ENCODE measurements at places on chromosomes 1 and 21. TPM values are rescaled to one million over a fixed set of nuclear protein-coding genes. Genes with fewer than 3 reads are reported as not detected.

The ZSCAN20 gene
- total RNA-seq, result 7.7 TPM

The NTPCR gene
- 17.4 TPM for total RNA-seq

The CLCA1 gene
- total RNA-seq, result under 0.01 TPM

The CFAP74 gene
- total RNA-seq, result not detected

The CACHD1 gene
- total RNA-seq, result 6.7 TPM

The RGS7 gene
- 2.8 TPM for total RNA-seq

The PRAMEF8 gene
- total RNA-seq, result not detected

The SPATC1L gene
- 5.8 TPM for total RNA-seq

The ZNF683 gene
- not detected for total RNA-seq

The GJB3 gene
- 0.75 TPM for total RNA-seq

The CNTN2 gene
- not detected for total RNA-seq

The ASPM gene
- 6.1 TPM for total RNA-seq

The C8A gene
- not detected for total RNA-seq

The WNT4 gene
- total RNA-seq, result under 0.01 TPM

The CDC42SE1 gene
- 24.2 TPM for total RNA-seq

The PLPPR4 gene
- total RNA-seq, result under 0.01 TPM

The ALX3 gene
- not detected for total RNA-seq

The C4BPB gene
- not detected for total RNA-seq

The CHD5 gene
- total RNA-seq, result not detected

The SLC44A5 gene
- under 0.01 TPM for total RNA-seq

The OR10Z1 gene
- total RNA-seq, result not detected

The VAMP4 gene
- 3.5 TPM for total RNA-seq

The ARHGAP29 gene
- total RNA-seq, result 19.3 TPM

The C1QC gene
- total RNA-seq, result not detected

The FAM110D gene
- total RNA-seq, result 0.08 TPM

The HPCA gene
- not detected for total RNA-seq

The ERICH3 gene
- under 0.01 TPM for total RNA-seq

The LRRC39 gene
- total RNA-seq, result 0.12 TPM

The LCE3D gene
- not detected for total RNA-seq

The PRKAB2 gene
- 17.1 TPM for total RNA-seq

The GBP4 gene
- 0.12 TPM for total RNA-seq

The CD52 gene
- not detected for total RNA-seq

The SLC41A1 gene
- 8.4 TPM for total RNA-seq

The EPHA10 gene
- not detected for total RNA-seq

The SORT1 gene
- 9.7 TPM for total RNA-seq

The HES3 gene
- not detected for total RNA-seq

The OLFM3 gene
- not detected for total RNA-seq

The HAO2 gene
- not detected for total RNA-seq

Measured in smooth muscle cell of the coronary artery (primary cell).